Myocyte (in vitro differentiated cells): ENCODE measurements at places on chromosomes 11 and 22. TPM values are rescaled to one million over a fixed set of nuclear protein-coding genes. Genes with fewer than 3 reads are reported as not detected.
A peak's percentile ranks its signal among the peaks of the same experiment; 100 is the strongest.

DNA sequence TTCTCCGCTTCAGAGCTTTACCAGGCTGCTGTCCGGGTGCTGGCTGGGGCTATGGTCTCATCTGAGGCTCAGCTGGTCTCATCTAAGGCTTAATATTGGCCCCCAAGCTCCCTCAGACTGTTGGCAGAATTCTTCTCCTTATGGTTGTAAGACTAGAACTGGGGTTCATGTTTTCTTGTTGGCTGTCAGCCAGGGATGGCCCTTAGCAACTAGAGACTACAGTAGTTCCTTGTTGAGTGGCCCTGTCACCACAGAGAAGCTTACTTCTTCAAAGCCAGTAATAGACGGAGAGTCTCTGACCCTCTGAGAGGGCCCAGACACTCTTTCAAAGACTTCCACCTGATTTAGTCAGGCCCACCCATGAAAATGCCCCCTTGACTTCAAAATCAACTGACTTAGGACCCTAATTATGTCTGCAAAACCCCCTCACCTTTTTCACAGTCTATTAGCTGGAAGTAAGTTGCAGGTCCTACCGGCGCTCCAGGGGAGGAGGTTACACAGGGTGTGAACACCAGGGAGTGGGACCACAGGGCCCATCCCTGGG, 24.2 kb upstream of the TREH start:
- no peak for DNase-seq

DNA sequence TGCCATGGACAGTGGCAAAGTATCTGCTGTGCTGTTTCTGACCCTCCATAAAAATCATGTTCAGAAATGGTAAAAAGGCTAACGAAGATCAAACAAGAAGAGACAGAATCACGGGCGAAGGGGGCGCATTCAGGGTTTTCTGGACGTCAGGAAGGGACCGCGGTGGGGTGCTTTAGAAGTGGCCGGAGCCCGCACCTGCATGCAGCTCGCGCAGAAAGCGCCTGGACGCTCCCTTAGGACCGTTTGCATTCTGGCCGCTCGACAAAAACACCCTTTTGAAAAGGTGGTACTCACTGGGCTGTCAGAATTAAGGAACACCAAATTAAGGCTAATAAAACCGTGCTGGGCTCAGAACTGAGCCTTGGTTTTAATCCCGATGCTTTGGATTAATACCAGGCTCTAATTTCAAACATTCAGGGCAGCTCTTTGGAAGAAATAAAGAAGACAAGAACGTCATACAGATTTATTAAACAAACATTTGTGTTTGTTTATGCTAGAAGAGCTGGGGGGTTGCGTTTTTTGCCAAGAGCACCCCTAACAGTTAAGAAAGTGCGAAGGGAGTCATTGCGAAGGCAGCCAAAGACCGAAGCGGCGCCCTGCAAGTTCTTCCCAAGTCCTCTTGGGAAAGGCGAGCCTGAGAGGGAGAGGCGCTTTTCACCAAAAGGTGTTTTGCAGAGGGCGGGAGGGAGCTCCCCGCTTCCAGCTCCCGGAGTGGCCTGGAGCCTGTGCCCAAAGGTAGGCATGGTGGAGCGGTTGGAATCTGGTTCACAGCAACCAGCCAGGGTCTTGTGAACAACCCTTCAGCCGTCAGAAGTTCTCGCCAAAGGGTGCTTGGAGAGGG, 47.7 kb upstream of the DBX1 start:
- DNase-seq: no peak

- no peak for DNase-seq
Observed at GRCh38 chr11:36119300-36119699, 169.9 kb downstream of the COMMD9 start.

GRCh38 chr11:63736864-63737263, 31.7 kb downstream of the ZFTA start:
- no peak for DNase-seq

- DNase-seq: no peak
Observed at GRCh38 chr22:25706197-25706596, 35.8 kb upstream of the MYO18B start.

GRCh38 chr22:29744902-29745301, 21.9 kb downstream of the ZMAT5 start:
- peak; percentile 96 for DNase-seq

DNA sequence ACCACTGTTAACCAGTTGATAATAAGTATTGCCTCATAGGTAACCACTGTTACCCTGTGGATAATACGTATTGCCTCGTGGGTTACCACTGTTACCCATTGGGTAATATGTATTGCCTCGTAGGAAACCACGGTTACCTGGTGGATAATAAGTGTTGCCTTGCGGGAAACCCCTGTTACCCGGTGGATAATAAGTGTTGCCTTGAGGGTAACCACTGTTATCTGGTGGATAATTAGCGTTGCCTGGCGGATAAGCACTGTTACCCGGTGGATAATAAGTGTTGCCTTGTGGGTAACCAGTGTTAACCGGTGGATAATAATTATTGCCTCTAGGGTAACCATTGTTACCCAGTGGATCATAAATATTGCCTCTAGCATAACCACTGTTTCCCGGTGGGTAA, 27.3 kb upstream of the NXPE4 start:
- DNase-seq: no peak

GRCh38 chr11:57491371-57492061, 24.0 kb downstream of the SLC43A1 start:
- DNase-seq: no peak

- DNase-seq: peak; percentile 12
Observed at GRCh38 chr22:50008151-50009040, 4.2 kb downstream of the IL17REL start.

DNA sequence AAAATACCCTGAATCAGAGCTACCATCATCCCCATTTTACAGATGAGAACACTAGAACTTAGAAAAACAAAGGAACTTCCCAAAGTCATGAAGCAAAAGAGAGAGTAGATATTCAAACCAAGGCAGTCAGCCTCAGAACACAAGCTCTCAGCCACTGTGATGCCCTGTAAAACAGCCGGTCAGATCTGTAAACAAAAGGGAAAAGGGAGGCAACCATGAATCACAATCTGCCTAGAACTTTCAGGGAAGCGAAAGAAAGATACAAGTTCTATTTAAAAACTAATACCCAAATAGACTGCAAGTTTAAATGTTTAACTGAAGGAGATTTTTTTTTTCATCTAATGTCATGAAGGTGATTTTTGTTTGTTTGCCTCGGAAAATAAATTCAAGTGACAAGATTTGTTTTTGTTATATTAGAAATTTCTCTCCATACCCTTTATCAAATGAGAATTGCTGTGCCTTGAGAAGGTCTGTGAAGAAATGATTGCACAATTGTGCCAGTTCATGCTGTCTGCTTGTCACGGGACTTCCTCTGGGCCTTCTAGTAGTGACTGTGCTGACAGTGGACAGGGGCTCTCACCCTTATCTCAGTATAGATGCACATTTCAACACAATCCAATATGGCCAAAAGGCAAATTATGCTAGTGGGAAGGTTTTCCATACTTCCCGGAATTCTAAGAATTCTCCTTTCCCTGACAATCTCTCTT, 11.7 kb downstream of the SAA1 start:
- DNase-seq: no peak

- DNase-seq: peak; percentile 70
Observed at GRCh38 chr22:31977141-31977841, 33.0 kb downstream of the YWHAH start.

- no peak for DNase-seq
Observed at GRCh38 chr11:94295534-94295933, 8.8 kb upstream of the IZUMO1R start.

DNA sequence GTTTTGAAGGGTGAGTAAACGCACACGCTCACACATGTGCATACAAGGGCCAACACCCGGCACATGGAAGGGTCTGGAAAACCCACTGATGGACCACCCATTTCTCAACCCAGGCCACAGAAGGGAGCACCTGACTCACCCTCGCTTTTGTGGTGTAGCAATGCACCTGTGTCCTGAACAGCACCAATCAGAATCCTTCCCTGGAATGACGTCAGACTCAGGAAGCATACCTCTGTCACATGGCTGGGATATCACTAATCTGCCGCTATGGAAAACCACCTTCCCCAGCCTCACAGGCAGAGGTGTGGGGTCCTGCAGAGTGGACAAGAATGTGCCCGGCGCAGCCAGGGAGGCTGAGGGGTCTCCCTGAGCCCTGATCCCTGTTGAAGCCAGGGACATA, 9.0 kb upstream of the OSM start:
- DNase-seq: no peak

GRCh38 chr11:130042093-130042591, 27.6 kb upstream of the APLP2 start:
- DNase-seq: no peak

- DNase-seq: peak; percentile 81
Observed at GRCh38 chr11:116727990-116728389, 44.8 kb downstream of the BUD13 start.

DNA sequence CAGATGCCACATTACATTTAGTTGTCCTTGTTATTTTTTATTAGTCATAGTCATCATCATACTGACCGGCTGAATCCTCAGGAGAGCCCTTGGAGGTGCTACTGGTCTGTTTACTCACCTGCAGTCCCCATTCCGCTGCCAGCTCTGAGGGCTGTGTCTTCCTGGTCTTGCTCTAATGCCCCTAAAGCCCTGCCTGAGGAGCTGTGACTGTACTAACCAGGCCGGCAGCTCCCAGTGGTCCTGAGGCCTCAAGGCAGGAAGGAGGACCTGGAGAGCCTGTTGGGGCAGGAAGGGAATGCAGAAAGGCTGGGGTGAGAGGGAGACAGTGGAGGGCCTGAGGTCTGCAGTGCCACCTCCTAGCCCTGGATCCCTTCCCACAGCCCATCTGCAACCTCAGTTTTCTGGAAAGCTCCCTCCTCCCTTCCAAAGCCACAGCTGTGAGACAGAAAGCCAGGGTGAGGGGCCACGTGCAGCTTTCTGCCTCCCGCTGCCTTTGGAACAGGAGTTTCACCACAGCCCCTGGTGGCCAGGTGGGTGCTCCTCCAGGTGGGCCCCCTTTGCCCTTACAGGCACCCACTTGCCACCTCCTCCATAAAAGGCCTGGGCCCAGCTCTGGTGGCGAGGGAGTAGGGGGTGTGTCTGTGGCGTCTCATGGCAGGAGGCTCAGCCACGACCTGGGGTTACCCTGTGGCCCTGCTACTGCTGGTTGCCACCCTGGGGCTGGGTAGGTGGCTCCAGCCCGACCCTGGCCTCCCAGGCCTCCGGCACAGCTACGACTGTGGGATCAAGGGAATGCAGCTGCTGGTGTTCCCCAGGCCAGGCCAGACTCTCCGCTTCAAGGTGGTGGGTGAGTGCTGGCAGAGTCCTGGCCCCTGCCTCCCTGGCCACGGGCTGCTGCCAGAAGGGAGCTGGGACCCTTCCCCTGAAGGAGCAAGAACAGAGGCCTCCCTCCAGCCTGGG, at the start of gene ZP1:
TSS of gene ZP1 (plus strand) at position 632 of the 960 bp plus-strand sequence. CDS start at position 652, 20 bp downstream.
- DNase-seq: no peak

- peak; percentile 88 for DNase-seq
Observed at GRCh38 chr11:65315204-65315865, 669 bp downstream of the CDC42EP2 start.

DNA sequence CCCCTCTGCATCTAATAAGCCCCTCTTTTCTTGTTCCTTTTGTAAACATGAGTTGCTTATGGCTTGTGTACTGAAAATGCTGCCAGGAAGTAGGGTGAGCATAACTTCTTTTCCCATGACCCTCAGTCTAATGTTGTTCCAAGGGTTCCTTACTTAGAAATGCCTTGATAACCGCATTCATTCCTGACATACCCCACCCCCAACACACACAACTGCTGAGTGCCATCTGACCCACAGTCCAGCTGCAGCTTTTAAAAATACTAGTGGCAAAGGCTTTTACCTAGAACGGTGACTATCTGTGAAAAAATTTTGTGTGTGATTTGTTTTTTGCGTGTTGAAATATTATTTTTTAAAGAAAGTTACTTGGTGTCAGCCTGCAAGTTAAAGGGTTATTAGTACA, 52.6 kb downstream of the ARHGAP42 start:
- DNase-seq: peak; percentile 94

Gene HOATZ
- total RNA-seq: not detected in 2 replicates

Gene HEPHL1
- not detected in 2 replicates for total RNA-seq

Gene IGLL5
- not detected in 2 replicates for total RNA-seq

Gene GPR83
- total RNA-seq: 0.05 TPM in 1 of 2 replicates, not detected in the other

Gene UPK3A
- not detected in 2 replicates for total RNA-seq

Gene OR5T2
- not detected in 2 replicates for total RNA-seq

Gene AQP11
- 2.9 and 3.7 TPM in 2 replicates for total RNA-seq
